ENCODE measurements at places on chromosomes 1 and 21. TPM values are rescaled to one million over a fixed set of nuclear protein-coding genes. Genes with fewer than 3 reads are reported as not detected.
A peak's percentile ranks its signal among the peaks of the same experiment; 100 is the strongest.

DNA sequence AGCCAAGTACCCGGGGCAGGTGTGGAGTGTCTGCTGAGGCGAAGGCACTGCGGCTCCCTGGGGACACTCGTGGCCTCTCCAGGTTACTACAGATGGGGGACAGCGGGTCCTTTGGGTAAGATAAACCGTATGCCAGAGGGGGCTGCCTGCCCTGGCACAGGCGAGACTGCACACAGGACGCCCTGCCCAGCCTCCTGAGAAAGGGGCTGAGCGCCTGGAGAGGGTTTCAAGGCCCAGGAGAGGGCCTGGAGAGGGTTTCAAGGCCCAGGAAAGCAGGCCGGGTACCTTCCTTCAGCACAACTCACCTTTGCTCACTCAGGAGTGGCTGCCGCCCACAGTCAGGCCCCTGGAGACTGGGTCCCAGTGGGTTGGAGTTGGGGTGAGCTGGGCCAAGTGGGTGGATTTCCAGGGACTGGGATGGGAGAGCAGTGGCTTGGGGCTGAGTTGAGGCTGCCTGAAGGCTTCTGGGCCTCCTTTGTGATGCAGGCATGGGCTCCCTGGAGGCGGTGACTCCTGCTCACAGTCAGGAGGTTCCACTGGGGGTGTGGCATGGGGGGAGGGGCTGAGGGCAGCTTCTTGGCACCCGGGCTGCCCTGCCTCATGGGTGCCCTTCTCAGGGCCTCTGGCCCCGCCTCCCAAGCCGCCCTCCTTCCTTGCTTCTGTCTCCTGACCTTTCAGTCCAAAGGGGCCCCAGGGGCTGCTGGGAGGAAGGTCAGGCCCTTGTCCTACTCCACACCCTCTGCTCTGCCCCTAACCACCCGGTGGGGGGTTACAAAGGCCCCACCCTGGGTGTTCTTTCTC lies at the start of gene MMEL1:
MMEL1 (minus strand) TSS at position 456 of the 801 bp plus-strand sequence. CDS start 3,532 bp downstream, outside the sequence.
- DNase-seq: peak; percentile 53
- H3K27me3 ChIP-seq: peaks cover 26% of the 10 kb centered on the region
- H3K4me3 ChIP-seq: no peak within 1 kb of the TSS
- no peaks in the 10 kb centered on the region for H3K36me3 ChIP-seq

GRCh38 chr1:87632232-87632631 lies 303.6 kb downstream of the LMO4 start:
- H3K27ac ChIP-seq: no peak overlapping the region
- no peak overlapping the region for H3K4me3 ChIP-seq
- H3K4me1 ChIP-seq: no peaks in the 10 kb centered on the region
- H3K36me3 ChIP-seq: no peaks in the 10 kb centered on the region
- peaks cover 2% of the 10 kb centered on the region for H3K27me3 ChIP-seq

GRCh38 chr1:110916669-110917306 lies 43.8 kb downstream of the CD53 start:
- H3K4me3 ChIP-seq: peak overlapping the region; percentile 58
- H3K27me3 ChIP-seq: peaks cover 2% of the 10 kb centered on the region
- DNase-seq: peak; percentile 59

DNA sequence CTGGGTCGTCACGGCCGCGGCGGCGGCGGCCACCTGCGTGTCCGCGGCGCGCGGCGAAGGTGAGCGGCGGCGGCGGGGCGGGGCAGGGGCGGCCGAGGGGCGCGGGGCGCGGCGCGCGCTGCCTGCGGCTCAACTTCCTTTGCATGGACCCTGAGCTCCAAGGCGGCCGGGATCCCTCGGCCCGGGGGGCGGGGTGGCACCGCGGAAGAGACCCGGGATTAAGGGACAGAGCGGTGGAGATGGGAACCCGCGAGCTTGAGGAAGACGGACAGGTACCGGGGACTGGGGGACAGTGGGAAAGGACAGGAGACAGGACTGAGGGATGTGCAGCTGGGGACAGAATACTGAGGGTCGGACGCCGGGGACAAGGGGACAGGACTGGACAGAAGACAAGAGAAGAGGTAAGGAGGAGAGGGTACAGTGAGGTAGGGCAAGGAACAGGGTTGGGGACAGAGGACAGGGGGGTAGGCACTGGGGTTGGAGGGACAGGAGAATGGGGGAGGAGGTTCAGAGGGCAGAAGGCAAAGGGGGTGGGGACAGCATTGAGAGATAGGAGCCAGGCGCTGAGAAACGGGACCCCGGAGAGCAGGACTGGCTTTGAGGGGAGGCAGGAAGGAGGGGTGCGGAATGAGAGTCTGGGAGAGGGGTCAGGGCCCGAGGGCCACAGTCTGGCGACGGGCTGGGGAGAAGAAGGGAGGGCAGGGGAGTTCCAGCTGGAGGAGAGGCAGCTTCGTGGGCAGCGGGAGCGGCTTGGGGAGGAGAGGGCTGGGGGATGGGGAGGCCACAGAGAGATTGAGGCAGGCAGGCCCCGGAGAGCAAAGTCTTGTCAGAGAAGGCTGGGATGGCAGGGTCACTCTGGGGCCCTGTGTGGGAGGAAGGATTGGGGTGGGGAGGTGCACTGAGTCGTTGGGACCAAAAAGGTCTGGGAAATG lies 648 bp downstream of the EPHA8 start:
- H3K4me3 ChIP-seq: no peak overlapping the region
- H3K36me3 ChIP-seq: no peaks in the 10 kb centered on the region
- peaks cover 2% of the 10 kb centered on the region for H3K4me1 ChIP-seq

DNA sequence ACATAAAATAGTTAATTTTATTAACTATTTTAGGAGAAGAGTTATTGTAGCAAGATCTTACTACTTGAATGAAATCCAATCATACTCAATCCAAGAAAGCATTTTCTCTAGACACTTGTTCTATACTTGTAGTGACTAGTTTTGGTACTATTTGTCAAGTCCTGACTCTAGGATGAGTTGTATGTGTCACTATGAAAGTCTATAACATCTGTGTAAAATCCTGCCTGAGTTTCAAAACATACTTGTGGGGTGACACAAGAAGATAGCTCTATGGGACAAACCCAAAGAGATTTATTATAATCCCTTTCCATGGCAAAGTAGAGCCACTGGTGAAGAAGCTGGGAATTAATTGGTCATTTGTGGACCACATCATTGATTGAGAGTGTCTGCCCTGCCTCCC lies 1042.2 kb upstream of the ADGRL4 start:
- no peaks in the 10 kb centered on the region for H3K4me1 ChIP-seq
- no peak overlapping the region for H3K4me3 ChIP-seq
- H3K27me3 ChIP-seq: no peaks in the 10 kb centered on the region
- no peak overlapping the region for H3K27ac ChIP-seq
- DNase-seq: no peak

- H3K27ac ChIP-seq: no peak overlapping the region
- H3K4me1 ChIP-seq: no peaks in the 10 kb centered on the region
- H3K36me3 ChIP-seq: no peaks in the 10 kb centered on the region
- no peak overlapping the region for H3K4me3 ChIP-seq
- DNase-seq: no peak
These were observed 79.5 kb downstream of the RWDD3 start for GRCh38 chr1:95313527-95313926.

GRCh38 chr21:16304174-16305095 lies 574.7 kb downstream of the USP25 start:
- H3K4me3 ChIP-seq: no peak overlapping the region
- peaks cover 4% of the 10 kb centered on the region for H3K4me1 ChIP-seq
- DNase-seq: no peak

- no peak overlapping the region for H3K4me3 ChIP-seq
- H3K27me3 ChIP-seq: no peaks in the 10 kb centered on the region
- H3K27ac ChIP-seq: no peak overlapping the region
These were observed 591.8 kb downstream of the ADGRL2 start for GRCh38 chr1:82392513-82392912.

DNA sequence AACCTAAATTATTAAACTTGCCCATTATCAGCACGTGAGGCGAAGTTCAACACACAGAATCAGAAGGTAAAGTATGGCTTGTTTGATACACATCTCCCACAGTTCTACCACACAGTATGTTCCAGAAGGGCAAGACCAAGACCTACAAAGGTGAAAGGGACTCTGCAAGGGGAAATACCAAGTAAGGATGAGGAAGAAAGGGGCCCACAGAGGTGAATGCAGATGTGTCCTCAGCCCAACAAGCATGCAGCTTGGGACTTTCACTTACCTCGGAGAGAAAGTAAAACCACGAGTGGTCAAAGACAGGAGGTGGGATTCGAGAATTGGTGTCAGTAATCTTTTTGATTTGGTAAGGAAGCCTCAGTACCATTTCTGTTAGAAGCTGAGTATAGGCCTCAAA lies 85.8 kb downstream of the UBR4 start:
- no peaks in the 10 kb centered on the region for H3K27me3 ChIP-seq
- peak overlapping the region; percentile 79 for H3K27ac ChIP-seq
- peaks cover 93% of the 10 kb centered on the region for H3K36me3 ChIP-seq
- H3K4me3 ChIP-seq: no peak overlapping the region
- DNase-seq: peak; percentile 47

DNA sequence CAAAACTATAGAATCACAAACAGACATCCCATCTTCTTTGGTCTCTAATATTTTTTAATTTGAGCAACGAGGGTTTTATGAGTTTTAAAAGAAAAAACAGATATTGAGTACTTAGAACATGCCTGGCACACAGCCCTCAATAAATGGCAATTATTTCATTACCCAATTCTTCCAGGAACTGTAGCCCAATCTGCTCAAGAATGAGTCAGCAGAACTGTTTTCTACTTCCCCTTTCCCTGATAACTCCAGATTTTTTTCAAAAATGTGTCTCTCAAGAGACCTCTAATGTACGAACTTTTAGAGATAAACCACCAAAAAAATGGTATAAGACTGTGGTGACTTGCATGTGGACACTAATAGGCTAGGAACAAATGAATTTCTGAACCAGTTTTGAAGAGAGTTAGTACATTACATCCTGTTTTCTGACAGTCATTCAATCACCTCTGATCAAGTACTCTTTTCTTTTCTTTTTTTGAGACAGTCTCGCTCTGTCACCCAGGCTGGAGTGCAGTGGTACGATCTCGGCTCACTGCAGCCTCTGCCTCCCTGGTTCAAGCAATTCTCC lies 11.5 kb downstream of the ABL2 start:
- no peaks in the 10 kb centered on the region for H3K27me3 ChIP-seq
- peak overlapping the region; percentile 2 for H3K27ac ChIP-seq
- H3K4me3 ChIP-seq: no peak overlapping the region
- H3K36me3 ChIP-seq: peaks cover 11% of the 10 kb centered on the region

- H3K4me3 ChIP-seq: no peak overlapping the region
- H3K27ac ChIP-seq: no peak overlapping the region
- no peak for DNase-seq
These were observed 285.9 kb upstream of the VAMP3 start for GRCh38 chr1:7485086-7485780.

DNA sequence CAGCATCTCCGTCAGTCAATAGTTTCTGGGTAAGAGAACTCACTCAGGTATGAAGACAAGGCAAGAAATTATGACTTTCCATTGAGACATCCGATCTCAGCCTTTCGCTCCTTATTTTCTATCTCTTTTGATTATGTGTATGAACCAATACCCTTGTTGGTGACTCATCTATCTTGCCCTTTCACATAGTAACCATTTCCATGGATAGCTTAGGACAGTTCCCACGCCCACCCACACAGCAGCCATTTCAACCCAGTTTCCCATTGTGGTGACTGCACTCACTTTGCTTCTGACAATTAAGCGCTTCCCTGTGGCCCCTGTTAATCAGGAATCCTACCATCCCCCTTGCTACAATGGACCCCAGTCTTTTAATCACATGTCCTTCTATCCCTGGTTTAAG lies 210.6 kb upstream of the ADGRL2 start:
- no peaks in the 10 kb centered on the region for H3K4me1 ChIP-seq
- H3K27ac ChIP-seq: no peak overlapping the region
- DNase-seq: no peak
- no peaks in the 10 kb centered on the region for H3K36me3 ChIP-seq
- no peaks in the 10 kb centered on the region for H3K27me3 ChIP-seq

The AMY1A gene
- not detected for total RNA-seq

The RAD54L gene
- total RNA-seq: 64.6 TPM

The OLIG2 gene
- not detected for total RNA-seq
